ENCODE measurements at places on chromosomes 7 and 10. TPM values are rescaled to one million over a fixed set of nuclear protein-coding genes. Genes with fewer than 3 reads are reported as not detected.
A peak's percentile ranks its signal among the peaks of the same experiment; 100 is the strongest.

GRCh38 chr10:125217990-125218675, 57.8 kb upstream of the CTBP2 start:
- DNase-seq = no peak

- peak; percentile 76 for DNase-seq
Measured at GRCh38 chr10:79111846-79112614, 43.3 kb downstream of the ZMIZ1 start.

DNA sequence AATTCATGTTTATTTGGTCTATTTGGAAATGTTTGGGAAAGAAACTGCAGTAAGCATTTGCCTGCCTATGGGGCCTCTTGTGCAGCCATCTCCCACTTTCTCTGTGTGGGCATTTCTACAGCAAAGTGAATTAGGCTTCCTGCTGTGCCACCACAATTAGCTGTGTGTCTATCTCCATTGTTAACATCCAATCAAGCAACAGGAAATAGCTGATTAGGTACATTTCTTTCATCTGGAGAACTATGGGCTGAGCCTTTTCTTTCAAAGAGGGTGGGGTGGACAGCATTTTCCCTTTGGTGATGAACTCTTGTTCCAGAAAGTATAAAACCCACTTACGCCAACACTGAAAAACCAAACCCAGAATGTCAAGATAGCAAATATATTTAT, 640.0 kb downstream of the ACTR3B start:
- DNase-seq = no peak

GRCh38 chr7:147096629-147097028, 980.0 kb downstream of the CNTNAP2 start:
- no peak for DNase-seq

GRCh38 chr7:33494474-33494873, 365.1 kb downstream of the BBS9 start:
- no peak for DNase-seq

- DNase-seq = no peak
Measured at GRCh38 chr7:46484906-46485305, 563.8 kb upstream of the IGFBP3 start.

DNA sequence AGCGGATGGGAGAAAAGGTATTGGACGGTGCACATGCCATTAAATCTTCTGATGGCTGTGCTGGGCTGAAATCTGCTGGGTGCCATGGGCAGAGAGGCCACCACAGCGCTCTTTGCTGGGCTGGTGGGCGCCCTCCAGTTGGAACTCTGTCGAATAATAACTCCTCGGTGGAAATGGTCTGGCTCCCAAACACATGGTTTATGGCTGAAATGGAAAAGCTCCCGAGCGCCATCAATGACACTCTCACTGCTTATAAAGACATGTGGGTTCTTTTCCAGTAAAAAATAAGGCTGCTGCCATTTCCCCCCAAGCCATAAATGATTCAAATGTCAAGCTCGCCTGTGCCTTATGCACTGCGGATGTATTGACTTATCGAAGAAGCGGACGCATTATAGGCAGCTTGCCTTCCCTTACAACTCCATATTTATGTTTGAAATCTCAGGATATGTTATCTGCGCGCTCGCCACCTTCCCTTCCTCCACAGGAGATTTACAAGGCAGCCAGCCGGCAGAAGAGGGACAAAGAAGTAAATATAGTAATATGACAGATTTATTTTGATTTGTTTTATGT, 239.0 kb upstream of the MKI67 start:
- DNase-seq = no peak

GRCh38 chr7:134209322-134210015, 82.3 kb downstream of the LRGUK start:
- DNase-seq = no peak

- DNase-seq = peak; percentile 58
Measured at GRCh38 chr10:86942441-86943315, 14.7 kb downstream of the MMRN2 start.

DNA sequence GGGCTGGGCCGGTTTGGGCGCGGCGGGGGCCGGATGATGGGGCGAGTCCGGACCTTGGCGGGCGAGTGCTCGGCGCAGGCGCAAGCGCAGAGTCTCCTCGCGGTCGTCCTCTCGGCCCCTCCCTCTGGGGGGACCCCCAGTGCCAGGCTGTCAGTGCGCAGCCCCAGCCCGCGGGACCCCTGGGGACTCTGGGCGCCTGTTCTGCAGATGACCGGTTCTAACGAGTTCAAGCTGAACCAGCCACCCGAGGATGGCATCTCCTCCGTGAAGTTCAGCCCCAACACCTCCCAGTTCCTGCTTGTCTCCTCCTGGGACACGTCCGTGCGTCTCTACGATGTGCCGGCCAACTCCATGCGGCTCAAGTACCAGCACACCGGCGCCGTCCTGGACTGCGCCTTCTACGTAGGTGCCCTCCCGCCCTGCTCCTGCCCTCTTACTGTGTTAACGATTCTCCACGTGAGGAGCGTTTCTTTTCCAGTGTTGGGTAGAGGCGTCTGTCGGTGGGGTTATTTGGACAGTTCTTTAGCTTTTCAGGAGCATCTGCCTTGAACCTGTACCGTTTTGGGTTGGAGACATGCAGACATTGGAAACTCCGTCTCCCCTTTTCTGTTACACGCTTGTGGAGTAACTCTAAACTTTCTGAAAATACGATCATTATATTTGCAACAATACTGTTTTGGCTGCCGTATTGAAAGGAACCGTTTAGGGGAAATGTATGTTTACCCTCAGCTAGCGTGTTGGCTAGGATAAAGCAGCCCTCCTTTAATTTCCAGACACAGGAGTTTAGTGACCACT, 706 bp downstream of the BUB3 start:
- peak; percentile 72 for DNase-seq

DNA sequence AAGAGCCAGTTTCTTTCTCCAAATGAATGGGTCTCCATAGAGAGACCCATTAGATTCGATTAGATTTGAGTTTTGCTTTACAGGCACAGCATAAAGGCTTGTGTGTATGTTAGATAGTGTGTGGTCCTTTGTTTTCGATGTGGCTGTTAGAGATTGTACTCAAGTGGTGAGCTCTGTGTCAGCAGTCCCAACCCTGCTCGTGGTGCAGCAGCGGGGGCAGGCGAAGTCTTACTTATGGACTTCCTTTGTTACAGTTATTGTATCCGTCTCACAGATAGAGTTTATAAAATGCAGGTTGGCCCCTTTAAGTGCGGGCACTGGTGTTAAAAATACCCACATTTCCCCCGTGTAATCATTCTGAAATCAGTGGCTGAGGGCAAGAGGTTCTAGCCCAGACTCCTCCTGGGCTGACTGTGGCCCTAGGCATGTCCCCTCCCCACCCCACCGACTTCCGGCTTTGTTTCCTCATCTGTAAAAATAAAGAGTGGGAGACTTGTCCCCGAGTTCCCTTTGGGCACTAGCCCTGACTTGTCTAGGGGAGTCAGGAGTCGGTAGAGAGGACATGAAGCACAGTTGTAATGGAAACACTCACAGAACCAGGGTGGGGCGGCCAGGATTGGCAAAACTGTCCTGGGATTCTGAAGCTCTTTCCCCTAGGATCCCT, 28.6 kb downstream of the MTURN start:
- no peak for DNase-seq

DNA sequence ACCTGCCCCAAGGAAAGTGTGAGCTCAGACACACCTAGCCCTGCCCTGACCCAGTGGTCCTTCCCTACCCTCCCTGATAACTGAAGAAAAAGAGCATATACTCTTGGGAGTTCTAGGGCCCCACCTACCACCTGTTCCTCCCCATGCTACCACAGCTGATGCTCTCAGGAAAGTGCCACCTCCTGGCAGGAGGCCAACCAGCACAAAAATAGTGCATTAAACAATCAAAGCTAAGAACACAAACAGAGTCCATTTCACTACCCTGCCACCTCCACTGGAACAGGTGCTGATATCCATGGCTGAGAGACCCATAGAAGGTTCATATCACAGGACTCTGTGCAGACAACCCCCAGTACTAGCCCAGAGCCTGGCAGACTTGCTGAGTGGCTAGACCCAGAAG, 288.6 kb upstream of the PHF14 start:
- DNase-seq = no peak

DNA sequence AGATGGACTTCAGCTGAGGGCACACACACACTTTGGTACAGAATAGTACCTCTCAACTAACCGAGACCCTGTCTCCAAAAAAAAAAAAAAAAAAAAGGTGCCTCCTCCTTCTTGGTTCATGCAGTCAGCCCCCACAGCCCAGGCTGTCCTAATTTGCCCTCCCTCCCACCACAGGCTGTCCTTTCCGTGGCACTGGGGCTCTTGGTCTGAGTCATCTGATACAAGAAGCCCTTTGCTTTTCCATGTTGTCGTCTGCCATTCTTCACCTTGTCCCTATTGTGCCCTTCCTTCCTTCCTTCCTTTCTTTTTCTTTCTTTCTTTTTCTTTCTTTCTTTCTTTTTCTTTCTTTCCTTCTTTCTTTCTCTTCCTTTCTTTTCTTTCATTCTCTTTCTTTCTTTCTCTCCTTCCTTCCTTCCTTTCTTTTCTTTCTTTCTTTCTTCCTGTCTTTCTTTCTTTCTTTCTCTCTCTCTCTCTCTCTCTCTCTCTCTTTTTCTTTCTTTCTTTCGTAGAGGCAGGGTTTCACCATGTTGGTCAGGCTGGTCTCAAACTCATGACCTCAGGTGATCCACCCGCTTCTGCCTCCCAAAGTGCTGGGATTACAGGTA, 96.0 kb upstream of the IKZF1 start:
- no peak for DNase-seq

IFIT1B gene
- not detected for total RNA-seq

CNNM1 gene
- total RNA-seq = 0.10 TPM

PON1 gene
- not detected for total RNA-seq

ERVW-1 gene
- not detected for total RNA-seq

STAG3 gene
- 0.74 TPM for total RNA-seq

UCN3 gene
- not detected for total RNA-seq

SFTPD gene
- 0.69 TPM for total RNA-seq

AGMO gene
- total RNA-seq = 0.32 TPM

COPG2 gene
- 19.2 TPM for total RNA-seq

WNT16 gene
- not detected for total RNA-seq

CRHR2 gene
- 0.22 TPM for total RNA-seq
